ENCODE measurements at places on chromosomes 12 and 14.

DNA sequence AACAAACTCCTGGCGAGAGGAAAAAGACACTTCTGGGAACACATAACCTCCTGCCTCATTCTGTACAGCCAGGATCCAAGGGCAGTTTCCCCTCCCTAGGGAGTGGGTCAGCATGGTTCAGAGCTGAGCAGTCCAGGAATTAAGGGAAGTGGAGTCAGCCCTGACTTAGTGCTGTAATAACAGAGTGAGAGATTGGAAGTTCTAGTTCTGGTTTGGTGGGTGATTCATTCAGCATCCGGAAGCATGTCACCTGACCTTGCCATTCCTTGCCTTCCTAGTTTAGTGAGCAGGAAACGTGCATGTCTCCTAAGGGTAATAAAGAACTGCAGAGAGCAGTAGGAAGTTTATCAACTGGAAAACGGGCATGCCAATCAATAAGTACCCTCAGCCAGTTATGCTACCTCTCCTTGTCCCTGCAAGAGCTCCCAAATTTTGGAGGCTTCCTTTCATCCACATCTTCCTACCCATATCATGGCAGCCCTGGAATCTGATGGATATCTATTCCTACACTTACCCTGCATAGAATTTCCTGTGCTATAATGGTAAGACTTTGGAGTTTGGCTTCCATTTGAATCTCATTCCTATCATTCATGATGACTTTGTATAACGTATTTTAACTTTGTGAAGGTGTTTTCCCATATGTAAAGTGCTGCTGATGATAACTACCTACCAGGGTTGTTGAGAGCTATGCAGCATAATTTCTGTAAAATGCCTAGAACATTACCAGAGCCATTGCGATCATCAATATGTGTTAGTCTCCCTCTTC is 28.5 kb upstream of the MAGOHB start:
- no peak for DNase-seq

GRCh38 chr12:127649961-127650360 is 617.0 kb upstream of the TMEM132C start:
- DNase-seq, result no peak

DNA sequence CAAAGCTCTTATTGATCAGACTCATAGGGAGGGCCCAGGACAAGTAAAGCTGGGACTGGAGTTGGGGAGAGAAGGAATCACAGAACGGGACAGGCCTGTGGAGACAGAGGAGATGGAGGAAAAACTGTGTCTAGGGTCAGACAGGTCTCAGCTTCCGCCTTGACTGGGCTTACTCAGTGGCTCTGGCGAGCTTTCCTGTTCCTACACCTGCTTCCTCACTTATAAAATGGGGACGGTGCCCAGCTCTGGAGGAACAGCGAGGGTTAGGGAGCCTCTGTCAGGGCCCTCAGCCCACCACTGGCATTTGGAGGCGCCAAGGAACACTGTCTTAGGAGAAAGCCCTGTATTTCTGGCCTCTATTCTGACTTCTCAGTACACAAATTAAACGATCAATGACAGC is 34.7 kb downstream of the SETD3 start:
- no peak for DNase-seq

GRCh38 chr12:56385873-56386272 is 23.2 kb upstream of the APOF start:
- no peak for DNase-seq

DNA sequence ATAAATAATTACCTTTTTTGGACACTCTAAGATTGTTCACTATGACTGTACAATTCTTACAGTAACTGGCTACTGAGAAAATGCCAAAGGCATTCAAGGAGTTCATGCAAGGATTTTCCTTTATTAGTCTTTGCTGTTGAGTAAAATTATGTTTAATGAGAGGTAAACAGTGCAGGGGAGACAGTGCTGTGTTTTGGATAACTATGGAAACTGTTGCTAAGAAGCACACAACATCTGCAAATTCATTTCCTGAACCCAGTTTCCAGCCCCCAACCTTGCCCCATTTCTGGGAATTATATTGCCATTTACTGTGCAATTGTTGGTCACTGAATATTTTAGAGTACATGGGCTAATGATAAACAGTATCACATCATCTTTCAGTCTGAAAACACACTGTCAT is 1005.8 kb downstream of the TRHDE start:
- DNase-seq, result no peak

- DNase-seq, result no peak
Measured at GRCh38 chr14:81371802-81372201, 28.3 kb downstream of the STON2 start.

DNA sequence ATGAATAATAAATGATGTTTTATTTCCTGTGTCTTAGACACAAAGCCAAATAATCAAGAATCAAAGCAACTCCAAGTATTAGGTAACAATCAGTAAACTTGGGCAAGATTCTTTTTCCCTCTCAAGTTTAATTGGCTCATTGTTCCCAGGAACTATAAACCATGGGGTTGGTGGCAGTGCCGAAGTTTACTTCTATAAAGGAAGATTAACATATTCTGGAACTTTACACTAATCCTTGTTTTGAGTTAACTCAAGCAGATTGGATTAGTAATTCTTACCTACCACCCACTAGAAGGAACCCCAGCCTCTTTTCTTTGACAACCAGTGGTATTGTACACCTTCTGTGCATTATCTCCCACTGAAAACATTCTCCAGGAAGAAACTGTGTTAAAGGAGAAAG is 197.1 kb downstream of the EXOC5 start:
- no peak for DNase-seq

GRCh38 chr12:18549598-18549997 is 188.2 kb downstream of the PLCZ1 start:
- DNase-seq, result peak; percentile 23

DNA sequence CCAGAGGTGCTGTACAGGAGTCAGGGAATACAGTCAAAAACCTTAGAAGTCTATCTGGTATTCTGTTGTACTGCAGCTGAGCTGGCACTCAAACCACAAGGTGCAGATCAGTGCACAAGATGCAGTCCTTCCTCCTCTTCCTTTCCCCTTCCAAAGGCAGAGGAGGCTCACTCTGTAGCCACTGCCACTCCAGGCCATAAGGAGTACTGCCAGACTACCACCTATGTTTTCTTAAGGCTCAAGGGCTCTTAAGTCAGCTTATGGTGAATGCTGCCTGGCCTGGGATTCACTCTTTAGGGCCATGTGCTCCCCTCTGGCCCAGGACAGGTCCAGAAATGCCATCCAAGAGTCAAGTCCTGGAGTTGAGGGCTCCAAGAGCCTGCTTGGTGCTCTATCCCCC is 200.3 kb downstream of the CRADD start:
- DNase-seq, result no peak

DNA sequence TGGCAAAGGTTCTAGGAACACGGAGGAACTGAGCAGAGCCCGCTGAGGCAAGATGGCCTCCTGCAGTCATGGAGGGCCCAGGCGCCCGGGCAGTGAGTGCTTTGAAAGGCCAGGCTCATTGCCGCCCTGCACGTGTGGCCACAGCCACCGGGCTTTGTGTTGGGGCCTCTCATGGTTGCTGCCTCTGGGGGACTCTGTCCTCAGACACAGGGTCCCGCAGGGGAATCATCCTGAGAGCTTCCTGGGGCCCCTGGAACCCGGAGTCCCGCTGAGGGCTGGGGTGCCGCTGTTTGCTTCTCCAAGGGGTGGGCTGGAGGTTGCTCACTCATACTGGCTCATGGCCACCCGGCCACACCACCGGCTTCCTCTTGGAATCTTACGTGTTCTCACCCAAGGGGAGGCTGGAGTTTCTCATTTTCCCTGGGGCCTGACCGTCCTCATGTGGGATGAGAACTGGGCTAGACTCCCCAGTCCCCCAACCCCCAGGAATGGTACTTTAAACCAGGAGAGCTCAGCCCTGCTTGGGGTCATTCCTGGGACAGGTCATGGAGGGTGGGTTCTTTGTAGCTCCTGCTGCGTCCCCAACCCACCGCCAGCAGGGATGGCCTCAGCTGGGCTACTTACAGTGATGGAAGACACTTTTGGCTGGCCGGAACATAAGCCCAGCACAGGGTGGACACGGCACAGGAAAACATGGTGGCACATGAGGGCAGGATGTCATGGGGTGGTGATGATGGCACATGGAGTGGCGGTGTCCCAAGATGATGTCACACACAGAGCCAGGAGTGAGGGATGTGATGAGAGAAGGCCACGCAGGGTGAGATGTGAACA is 21.1 kb upstream of the LRTM2 start:
- no peak for DNase-seq

GRCh38 chr12:118061011-118061872 is at the start of gene WSB2:
Gene WSB2 (minus strand): TSS chr12:118061179. CDS start chr12:118061048, 131 bp downstream.
- peak; percentile 43 for DNase-seq

- no peak for DNase-seq
Measured at GRCh38 chr14:26589925-26590324, 7.9 kb downstream of the NOVA1 start.

DNA sequence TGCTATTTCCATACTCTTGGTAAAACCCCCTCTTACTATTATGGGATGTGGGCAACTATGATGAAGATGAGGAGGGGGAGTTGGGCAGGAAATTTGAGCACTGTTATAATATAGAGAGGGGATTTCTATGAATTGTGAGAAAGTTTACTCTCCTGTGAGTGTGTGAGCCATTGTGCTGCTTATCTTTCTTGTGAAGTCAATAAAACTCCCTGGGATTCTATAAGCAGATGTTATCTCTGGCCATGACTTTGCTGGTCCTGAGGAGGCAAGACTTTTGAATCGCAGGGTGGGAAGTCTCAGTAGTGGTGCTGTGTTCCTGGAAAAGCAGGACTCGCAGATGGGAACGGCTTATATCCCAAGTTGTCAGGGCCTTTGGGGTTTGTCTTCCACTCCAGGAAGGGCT is 62.2 kb downstream of the EMP1 start:
- no peak for DNase-seq

DNA sequence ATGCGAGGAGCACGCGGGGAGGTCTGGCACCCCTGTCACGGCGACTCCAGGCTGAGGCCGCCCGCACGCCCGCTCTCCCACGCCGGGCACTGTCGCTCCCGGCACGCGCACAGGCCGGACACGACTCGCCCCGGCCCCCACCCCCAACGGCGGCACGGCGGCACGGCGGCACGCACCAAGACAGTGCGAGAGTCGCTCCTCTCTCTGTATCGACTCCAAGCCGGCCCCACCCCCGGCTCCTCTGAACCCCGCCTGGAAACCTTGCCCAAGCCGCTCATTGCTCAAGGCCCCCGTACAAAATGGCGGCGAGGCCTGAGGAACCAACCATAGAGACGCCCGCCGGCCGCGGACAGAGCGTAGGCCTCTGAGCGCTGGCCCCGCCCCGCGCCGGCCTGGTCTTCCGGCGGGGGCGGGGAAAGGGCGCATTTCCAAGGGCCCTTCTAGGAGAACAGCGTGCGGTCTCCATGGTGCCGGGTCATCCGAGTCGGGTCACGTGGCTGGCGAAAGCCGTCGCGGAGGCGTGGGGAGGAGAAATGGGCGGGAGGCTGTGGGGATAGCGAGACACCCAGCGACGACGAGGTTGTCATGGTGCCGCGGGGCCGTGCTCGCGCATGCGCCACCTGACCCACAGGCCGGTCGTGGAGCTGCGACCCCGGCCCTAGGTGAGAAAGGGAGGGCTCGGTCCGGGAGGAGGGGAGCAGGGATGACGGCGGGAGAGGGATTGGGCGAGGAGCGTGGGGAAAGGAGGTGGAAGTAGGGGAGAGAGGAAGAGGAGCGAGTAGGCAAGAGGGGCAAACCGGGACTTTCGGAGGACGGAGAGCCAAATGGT is at the start of gene CIPC:
Gene CIPC (plus strand): TSS at position 559 of the 829 bp plus-strand sequence. CDS start 7,451 bp downstream, outside the sequence.
- DNase-seq, result peak; percentile 98

GRCh38 chr14:34211732-34212131 is 250.3 kb downstream of the SPTSSA start:
- DNase-seq, result no peak

DNA sequence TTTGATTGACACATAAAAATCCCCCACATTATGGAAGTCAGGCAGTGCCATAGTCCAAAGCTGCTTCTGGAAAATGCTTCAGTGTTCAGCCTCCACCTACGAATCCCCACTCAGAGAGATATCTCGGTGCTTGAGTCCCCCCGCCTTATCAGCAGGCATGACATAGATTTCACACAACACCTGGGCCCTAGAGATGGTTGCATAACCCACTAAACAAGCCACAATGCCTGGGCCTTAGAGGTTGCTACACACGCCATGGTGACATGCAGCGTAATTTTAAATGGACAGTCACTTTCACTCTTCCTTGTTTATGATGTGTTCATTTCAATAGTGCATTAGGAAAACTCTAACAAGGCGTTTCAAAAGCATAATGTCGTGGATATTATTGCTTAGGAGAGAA is 38.0 kb downstream of the CCDC60 start:
- DNase-seq, result no peak

DNA sequence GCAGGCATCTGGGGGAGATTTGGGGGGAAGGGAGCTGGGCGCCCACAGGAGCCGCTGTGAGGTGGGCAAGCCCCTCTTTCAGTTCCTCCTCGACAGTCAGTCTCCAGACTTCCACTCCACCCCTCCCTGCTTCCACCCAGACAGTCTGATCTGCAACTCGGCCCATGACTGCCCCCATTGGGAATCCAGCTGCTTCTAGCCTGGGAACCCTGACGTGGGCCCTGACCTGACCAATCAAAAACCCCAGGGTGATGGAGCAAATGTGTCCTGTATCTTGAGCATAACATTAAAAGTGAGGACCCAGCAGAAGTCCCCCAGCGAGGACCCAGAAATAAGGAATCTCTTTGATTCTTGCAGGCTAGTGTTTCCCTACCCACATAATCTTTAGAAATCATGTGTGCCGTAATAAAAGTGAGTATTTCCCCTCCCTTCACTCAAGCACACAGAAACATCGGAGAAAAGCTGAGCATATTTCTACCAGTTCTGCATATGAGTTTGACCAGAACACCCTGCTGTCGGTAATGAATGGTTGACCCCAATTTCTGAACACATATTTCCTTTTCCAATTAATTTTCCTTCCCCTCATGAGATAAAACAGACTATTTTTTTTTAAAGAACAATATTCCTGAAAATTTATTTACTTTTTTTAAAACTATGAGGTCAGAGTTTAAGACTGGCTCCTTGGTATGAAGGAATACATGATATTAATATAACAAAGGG is 6.4 kb downstream of the SSH1 start:
- no peak for DNase-seq

GRCh38 chr12:11767798-11768197 is 118.3 kb downstream of the ETV6 start:
- no peak for DNase-seq

DNA sequence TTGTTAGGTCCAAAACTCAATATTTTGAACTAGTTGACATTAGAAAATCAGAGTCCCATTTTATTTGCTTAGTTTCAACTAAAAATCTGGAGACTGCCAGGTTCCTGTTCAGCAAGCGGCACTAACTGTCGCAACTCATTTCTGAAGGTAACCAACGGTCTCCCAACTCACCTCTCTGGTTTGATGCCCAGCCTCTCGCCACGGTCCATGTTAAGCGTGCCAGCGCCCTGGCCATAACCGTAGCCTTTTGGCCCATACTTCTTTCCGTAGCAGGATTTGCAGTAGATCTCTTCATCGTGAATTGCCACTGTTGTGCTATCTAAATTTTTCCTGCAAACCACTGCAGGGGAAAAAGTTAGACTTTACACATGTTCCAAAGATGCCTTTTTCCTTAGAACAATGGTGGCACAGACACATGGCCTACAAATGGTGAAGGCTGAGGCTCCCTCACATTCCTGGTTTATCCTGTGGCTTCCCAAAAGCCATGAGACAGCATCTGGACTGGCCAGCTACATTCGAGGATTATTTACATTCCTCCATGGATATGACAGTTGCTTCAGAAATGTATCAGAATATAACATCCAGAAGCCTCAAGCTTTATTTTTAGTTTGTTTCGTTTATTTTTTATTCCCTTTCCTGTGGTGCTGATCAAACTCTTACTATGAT is 15.7 kb downstream of the CSRP2 start:
- DNase-seq, result no peak

- DNase-seq, result no peak
Measured at GRCh38 chr12:118436986-118437385, 60.6 kb downstream of the SUDS3 start.

Measured in Kasumi-1 (cell line).